ENCODE measurements at places on chromosomes 4 and X.

GRCh38 chr4:173056710-173057109 lies 111.9 kb upstream of the GALNT7 start:
- DNase-seq: no peak

DNA sequence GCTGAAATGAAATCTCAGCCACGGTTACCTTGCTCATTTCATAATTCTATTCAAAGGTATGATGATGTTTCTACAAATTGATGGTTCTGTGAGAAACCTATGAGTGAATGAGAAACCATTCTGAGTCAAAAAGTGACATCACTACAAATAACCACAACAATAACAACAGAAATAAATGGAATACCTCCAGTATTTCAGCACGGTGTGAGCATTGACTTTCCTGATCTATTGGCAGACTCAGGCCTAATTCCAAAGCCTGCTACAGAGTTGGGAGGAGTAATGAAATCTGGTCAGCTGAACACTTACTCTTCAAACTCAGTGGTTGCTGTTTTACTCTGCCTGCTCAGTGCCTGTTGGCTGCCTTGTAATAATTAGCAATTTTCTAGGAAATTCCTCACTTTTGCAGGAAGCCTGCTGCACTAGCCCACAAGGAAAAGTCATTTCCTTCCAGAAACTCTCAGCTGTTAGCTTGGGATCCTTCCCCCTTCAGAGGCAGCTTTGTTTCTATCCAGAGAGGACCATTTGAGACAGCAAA lies 18.8 kb upstream of the SYNPO2 start:
- DNase-seq: no peak

- no peak for DNase-seq
These were observed 47.9 kb downstream of the RGS12 start for GRCh38 chr4:3340700-3341083.

GRCh38 chr4:157804986-157805385 lies 367.8 kb downstream of the GASK1B start:
- DNase-seq: no peak

GRCh38 chrX:31021537-31021936 lies 50.3 kb downstream of the FTHL17 start:
- no peak for DNase-seq

DNA sequence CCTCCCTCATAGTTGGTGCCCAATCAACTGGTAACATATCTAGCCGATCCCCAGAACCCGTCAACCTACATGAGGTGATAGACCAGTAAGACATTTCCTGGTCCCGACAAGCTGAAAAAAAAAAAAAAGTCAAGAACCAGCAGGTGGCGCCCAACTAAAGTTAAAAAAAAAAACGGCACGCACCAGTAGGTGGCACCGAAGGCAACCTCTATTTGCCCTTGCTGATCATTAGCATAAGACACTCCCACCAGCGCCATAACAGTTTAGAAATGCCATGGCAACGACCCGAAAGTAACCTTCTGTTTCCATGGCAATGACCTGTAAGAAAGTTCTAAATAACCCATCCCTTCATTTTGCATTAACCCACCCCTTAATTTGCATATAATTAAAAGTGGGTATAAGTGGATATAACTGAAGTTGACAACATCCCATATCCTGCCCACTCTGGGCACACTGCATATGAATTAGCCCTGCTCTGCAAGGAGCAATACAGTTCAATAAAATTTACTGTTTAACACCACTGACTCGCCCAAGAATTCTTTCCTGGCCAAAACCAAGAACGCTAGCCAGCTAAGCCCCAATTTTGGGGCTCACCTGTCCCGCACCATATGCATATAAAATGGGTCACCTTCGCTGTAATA lies 83.9 kb upstream of the SPANXB1 start:
- no peak for DNase-seq
